ENCODE measurements at places on chromosomes 3 and 15.

DNA sequence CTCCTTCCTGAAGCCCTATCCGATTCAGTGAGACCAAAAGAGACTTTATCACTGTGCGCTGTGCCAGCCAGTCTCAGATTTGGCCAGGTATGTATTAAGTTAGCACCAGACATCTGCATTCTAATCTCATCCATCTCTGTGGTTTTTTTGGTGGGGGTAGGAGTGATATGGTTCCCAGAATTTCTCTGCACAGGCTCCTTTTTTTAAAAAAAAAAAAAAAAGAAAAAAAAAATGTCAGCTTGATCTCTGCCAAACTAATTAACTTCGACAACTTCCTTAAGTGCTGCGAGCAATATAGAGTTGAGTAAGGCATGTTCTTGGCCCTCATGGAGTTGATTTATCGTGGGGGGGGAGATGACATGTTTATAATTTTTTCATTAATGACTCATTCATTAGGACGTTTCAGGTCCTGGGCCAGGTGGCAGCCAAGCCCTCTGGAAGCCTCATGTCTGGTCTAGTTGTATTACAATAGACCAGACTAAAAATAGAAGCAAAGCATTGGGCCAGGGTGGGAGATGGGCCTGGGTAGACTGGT lies 12.9 kb downstream of the SLCO3A1 start:
- DNase-seq = no peak

DNA sequence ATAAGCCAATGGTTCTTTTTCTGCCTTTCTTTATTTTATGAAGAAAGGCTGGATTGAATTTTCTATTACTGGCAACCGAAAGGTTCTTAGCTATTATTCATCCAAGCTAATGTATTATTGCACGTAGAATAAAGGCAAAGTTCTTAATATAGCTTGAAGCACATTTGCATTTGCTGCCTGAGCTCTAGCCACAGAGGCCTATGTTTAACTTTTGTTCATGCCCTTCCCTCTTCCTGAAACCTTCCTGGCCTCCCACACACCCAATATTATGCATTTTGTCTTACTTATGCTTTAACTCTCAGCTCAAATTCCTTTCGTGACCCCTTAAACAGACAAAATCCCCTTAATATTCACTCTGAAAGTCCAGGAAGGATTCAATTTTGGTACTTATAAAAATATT lies 71.0 kb upstream of the ZNF280D start:
- DNase-seq = no peak

GRCh38 chr3:159987291-159987711 lies 1.3 kb upstream of the IL12A start:
- no peak for DNase-seq

DNA sequence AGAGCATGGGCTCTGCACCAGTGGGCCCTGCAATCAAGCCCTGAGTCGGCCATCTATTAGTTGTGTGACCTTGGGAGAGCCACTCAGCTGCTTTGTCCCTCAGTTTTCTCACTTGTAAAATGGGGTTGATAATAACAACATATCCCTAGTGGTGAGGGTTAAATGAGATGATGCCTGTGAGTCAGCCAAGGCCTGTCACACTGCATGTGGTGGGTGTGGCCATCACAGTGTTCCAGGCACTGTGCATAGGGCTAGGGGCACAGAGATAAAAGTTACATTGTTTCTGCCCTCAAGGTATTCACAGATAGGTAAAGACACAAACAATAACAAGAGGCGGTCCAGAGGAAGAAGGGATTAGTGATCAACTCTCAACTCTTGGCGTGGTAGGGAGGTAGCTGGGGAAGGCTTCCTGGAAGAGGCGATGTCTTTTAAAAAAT lies 19.5 kb downstream of the SMAD6 start:
- DNase-seq = no peak

- no peak for DNase-seq
Measured at GRCh38 chr3:150469931-150470740, 62.0 kb downstream of the TSC22D2 start.

DNA sequence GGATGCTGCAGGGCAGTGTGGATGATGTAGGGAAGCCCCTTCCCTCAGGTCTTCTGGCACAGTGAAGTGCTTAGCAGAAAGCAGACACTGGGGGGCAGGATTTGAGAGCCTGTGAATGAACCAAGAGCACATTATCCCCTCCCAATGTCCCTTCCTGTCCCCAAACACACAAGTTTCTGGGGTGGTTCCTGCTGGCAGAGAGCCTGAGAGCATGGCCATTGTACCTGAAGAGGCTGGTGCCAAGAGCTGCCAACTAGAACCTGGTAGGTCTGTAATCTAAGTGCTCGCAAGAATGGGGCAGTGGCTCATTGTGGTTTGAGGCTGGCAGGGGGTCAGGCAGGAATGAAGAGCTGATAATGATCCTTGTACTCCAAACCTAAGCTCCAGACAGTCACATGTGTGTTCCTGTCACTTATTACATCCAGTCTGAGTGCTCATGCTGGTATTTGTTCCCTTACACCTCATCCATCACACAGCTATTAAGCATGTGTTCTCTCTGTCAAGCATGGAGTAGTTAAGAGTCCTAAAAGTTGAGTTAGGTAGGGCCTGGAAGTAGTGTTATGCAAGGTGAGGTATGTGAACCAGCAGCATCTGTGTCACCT lies 6.7 kb upstream of the CCR1 start:
- DNase-seq = no peak

DNA sequence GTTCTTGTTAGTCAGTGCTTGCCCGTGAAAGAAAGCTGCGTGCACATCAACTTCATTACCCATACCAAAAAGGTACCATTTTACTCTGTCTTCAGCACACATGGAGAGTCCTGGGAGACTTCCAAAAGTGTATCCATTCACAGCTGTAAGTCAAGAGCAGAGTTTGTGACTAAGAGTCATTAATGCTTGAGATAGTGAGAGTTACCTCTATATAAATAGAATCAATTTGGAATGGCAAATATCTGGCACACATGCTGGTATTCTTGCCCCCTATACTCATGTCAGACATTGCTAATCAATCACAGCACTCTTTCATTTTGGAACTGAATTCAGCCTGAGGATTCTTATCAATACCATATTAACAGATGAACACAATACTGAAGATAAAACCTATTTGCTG lies 14.2 kb downstream of the CP start:
- no peak for DNase-seq

- no peak for DNase-seq
Measured at GRCh38 chr15:63372018-63372705, 9.5 kb downstream of the CA12 start.

GRCh38 chr3:16520970-16521881 lies 7.7 kb upstream of the RFTN1 start:
- DNase-seq = no peak

- DNase-seq = no peak
Measured at GRCh38 chr3:31250116-31250777, 282.5 kb upstream of the STT3B start.

- no peak for DNase-seq
Measured at GRCh38 chr15:85172846-85173490, 191.3 kb downstream of the PDE8A start.

DNA sequence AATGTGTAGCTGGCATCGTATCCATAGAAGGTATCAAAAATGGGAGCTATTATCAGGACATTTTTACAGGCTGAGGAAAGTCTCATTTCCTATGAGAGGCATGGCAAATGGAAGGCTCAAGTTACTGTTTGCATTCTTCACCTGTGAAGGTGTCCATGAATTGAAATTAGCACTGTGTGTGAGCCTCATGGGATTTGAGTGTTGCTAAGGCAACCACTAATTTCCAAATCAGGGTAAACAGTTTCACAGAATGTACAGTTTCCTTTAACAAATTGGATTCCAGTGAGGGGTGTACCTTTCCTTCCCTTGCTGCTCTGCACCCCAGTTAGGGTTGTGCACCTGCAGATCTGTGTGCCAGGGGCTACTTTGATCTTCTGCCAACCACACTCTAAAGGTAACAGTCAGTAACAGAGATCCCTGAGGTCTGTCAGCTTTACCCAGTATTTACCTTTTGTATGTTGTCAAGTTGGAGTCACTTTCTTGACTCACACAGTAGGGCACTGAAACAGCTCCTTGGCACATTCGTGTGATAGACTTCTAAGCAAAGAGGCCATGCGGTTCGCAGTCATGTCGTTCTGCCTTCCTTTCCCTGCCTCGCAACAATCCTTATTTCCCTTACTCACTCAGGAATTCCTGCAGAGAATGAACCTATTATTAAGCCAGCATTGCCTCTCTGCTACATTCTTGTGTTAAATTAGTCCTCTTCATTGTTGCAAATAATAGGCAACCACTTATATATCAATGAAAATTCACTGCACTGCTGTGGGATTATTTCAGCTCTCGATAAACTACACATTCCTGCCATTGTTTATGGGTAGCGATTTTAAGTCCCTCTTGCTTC lies 129.8 kb upstream of the GBE1 start:
- DNase-seq = no peak

- DNase-seq = no peak
Measured at GRCh38 chr3:117399311-117400078, 689.9 kb downstream of the TUSC7 start.

DNA sequence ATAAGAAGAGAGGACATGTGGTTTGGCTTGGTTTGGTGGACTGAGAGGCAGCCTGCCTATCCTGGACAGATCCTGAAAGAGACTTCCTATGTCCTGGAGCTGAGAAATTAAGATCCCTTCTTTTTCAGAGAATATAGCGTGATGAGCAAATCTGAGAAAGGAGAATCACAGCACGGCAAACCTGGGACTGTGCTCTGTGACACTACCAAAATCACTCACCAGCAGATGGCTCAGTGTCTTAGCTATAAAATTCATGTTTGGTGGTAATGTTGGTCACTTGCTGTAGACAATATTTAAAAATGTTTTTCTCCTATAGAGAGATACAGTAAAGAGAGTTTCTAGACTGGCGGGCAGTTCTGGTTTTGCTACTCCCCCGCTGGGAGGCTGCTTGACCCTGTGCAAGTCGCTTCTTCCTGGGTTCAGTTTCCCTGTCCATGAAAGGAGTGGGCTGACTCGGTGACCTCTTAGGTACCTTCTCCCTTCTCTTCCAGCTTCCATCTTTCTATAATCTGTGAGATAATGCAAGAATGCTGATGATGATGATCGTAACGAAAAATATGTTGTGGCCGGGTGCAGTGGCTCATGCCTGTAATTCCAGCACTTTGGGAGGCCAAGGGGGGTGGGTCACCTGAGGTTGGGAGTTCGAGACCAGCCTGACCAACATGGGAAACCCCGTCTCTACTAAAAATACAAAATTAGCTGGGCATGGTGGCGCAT lies 7.6 kb upstream of the HES1 start:
- no peak for DNase-seq

- DNase-seq = no peak
Measured at GRCh38 chr15:92653836-92654539, 1.6 kb downstream of the FAM174B start.

DNA sequence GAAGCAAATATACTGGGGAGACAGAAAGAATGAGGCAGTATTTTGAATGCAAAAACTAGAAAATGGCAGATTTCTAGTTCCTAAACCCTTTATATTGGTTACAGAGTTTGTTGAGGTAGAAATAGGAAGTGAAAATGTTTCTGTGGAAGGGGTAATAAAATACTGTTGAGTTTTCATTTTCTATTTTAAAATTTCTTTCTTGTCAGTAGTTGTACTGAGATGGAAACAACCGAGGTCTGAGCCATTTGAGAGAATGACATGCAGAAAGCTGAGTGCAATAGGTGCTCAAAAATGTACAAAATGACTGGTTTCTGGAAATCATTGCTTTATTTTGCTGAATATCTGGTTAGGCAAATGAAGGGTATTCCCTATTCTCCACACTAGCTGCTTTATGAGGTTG lies 361.4 kb downstream of the CHL1 start:
- no peak for DNase-seq

- no peak for DNase-seq
Measured at GRCh38 chr15:74769463-74770025, 12.3 kb upstream of the CSK start.

GRCh38 chr3:90132197-90132596 lies 1024.8 kb downstream of the EPHA3 start:
- DNase-seq = no peak

- no peak for DNase-seq
Measured at GRCh38 chr3:143795874-143796273, 52.4 kb downstream of the SLC9A9 start.

GRCh38 chr3:43699864-43700263 lies 9.1 kb downstream of the ABHD5 start:
- DNase-seq = no peak
